SK-N-DZ (cell line): ENCODE measurements at places on chromosomes 16 and 17.

GRCh38 chr16:62100651-62101050 lies 64.4 kb upstream of the CDH8 start:
- no peak for DNase-seq

DNA sequence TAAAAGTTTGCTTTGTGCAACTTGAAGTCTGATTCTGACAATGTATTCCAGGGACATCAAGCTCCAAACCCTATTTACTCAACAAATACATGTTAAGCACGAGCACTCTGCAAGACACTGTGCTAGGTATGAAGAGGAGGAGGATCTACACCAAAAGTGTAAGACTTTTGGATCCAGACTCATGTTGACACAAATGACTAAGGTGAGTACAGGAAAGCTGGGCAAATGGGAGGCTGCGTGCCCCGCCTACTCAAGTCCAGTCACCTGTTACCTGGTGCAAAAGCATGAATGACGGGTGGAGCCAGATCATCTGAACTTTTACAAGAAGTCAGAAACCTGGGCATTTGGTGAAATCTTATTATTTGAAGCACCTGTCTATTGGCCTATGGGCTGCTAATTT lies 120.7 kb downstream of the ABCC12 start:
- no peak for DNase-seq

DNA sequence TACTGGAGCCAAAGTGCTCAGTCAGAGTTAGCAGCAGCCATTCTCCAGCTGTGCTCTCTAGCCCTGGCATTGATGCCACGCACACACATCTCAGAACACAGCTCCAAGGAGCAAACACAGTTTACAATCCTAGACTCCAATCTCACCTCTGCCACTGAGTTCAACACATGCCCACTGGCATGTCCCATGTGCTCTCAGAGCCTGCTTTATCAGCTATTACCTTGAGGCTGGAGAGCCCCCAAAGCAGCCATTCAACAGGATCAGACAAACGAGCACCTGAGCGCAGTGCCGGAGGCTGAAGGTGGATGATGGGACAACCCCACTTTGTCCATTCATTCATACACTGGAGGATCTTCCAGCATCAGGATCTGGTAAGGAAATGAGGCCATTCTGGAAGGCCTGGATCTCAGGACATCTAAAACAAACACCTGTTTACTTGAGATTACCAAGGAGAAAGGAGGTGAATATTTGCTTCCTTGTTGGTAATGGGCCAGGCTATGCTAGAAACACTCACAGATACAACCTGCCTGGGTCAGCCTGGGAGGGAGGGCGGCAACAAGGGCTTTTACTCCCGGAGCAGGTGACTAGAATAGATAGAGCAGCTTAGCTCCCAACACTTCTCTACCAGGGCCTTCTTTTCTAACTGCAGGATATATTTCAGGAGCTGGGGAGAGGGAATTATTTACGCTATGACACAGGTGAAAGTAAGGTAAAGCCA lies 25.4 kb downstream of the RANBP10 start:
- DNase-seq, result no peak

DNA sequence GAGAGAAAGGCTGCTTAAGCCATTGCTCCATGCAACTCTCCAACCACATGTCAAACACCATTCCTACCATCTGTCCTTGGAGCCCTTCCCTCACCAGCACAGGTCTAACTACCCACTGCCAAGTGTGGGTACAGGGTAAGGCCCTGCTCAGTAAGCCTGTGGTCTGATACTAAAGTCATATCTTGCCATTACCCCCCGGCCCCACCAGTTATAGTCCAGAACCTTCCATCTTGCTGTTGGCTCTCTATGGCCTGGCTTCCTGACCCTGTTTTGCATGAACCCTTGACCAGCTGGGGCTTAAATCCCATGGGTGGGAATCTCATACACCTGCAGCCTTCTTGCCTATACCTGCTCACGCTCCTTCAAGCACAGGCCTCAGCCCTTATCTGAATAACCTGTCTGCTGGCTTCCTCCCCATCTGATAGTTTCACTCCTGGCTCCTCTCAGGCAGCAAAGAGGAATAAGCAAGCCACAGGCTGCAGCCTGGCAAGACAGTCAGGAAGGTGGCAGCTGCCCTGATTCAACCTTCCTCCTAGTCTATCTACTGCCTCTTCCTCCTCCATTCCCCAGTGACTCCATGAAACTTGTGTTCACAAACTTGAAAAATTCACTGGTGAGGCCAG lies 64.1 kb downstream of the ZFHX3 start:
- no peak for DNase-seq

- no peak for DNase-seq
These were observed 221.0 kb downstream of the CCDC182 start for GRCh38 chr17:57523926-57524632.

DNA sequence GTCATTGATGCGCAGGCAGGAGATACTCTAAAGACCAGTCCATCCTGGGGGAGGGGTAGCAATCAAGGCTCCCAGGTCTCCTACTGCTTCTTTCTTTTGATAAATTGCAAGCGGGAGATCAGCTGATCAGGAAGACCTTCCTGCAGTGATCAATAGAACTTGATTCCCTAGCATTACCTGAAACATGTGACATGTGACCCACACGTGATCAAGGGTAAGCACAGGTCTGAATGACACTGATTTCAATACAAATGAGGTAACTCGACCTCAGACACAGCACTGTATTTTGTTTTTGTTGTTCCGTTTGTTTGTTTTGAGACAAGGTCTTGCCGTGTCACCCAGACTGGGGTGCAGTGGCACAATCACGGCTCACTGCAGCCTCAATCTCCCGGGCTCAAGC lies 39.6 kb upstream of the MLYCD start:
- no peak for DNase-seq

GRCh38 chr16:57981636-57982035 lies 10.7 kb upstream of the CNGB1 start:
- DNase-seq, result no peak

- no peak for DNase-seq
These were observed 22.7 kb downstream of the YWHAE start for GRCh38 chr17:1377334-1377733.

DNA sequence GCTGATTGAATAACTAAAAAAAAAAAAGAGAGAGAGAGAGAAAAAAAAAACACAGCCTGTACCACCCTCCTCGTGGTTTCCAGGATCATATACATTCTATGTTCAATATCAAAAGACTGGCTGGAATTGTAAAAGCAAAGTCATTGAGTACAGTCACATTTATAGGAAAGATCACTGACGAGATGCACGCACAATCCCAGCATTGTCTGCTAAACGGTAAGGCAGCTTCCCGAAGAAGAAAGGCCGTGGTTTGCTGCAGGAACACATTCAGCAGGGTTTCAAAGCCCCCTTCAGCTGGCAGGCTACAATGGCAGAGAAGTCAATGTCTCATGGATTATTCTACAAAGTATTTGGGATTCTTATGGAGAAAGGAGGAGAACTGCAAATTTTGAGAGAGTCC lies 9.3 kb downstream of the NQO1 start:
- DNase-seq, result no peak

GRCh38 chr16:1010251-1010650 lies 28.7 kb downstream of the SOX8 start:
- no peak for DNase-seq

GRCh38 chr17:75032720-75033280 lies 14.0 kb downstream of the ATP5PD start:
- peak; percentile 38 for DNase-seq

DNA sequence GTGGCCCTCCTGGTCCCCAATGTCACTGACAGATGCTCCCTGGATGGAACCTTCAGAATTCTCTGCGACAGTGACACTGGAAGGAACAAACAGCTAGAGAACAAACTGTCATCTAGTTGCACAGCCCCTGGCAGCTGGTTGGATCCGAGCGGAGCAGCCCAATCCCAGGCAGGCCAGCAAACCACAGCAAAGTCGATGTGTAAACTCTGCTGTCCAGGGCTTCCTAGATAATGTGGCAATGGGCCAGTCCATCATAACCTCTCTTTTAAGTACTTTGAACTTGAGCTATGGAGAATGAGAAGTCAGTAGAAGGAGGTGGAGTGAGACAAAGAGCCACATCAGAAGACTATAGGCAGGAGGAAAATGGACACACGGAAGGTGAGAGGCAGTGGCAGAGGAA lies 323.0 kb downstream of the CBLN1 start:
- no peak for DNase-seq

GRCh38 chr17:13921841-13922776 lies 147.2 kb upstream of the COX10 start:
- DNase-seq, result no peak

GRCh38 chr17:36937959-36938565 lies 787 bp downstream of the LHX1 start:
- DNase-seq, result no peak

DNA sequence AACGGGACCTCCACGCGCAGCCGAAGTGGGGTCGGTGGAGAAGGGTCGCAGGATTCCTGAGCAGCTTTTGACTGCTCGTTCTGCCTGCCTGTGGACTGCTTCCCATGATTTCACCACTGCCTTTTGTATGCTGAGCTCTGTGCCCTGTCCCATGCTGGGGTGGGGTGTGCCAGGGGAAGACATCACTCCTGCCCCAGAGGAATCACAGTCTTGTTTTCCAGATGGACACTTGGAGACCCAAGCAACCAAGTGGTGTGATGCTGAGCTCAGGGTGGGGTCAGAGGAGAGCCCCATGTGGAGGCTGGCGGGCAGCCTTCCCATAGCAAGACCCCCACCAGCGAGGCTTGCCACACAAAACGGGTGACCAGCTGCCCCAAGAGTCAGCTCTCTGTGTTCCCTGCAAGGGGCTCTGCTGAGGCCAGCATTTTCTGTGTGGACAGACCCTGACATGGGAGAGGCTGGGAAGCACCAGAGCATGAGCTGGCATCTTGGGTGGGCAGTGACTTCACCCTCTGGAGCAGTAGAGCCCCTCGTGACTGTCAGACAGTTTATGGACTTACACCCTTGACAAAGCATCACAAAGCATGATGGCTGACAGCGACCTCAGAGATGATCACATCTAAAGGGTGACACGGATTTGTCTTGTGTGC lies 111.9 kb downstream of the GNAO1 start:
- no peak for DNase-seq

DNA sequence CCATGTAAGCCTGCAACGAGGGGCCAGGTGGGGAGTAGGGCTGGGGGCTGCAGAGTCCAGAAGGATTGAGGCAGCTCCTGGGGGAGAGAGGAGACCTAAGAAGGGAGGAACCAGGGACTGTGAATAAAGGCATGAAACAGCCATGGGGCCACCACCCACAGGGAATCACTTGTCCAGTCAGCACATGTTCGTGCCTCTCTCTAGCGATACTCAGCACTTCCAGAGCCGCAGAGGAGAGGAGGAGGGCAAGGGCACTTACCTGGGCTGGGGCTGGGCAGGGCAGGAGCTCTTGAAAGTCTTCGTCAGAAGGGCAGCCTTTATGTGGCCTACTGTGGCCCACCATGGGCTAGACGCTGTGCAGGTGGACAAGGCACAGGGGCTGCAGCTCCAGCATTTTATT lies 24.2 kb downstream of the CACNA1G start:
- DNase-seq, result no peak

DNA sequence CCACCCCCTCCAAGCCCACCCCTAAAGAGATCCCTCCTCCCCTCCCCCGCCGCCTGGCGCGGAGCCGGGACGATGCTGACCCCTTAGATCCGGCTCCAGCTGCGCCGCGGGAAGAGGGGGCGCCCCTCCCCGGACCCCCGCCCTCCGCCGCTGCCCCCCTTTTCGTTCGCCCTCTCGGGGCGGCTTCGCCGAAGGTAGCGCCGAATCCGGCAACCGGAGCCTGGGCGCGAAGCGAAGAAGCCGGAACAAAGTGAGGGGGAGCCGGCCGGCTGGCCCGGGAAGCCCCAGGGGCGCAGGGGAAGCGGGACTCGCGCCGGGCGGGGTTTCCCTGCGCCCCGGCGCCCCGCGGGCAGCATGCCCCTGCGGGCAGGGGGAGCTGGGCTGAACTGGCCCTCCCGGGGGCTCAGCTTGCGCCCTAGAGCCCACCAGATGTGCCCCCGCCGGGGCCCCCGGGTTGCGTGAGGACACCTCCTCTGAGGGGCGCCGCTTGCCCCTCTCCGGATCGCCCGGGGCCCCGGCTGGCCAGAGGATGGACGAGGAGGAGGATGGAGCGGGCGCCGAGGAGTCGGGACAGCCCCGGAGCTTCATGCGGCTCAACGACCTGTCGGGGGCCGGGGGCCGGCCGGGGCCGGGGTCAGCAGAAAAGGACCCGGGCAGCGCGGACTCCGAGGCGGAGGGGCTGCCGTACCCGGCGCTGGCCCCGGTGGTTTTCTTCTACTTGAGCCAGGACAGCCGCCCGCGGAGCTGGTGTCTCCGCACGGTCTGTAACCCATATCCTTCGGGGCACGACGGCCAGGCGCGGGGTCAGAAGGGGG lies 623 bp downstream of the CACNA1G start:
- no peak for DNase-seq

GRCh38 chr16:56988948-56989945 lies at the start of gene NLRC5:
TSS of gene NLRC5 (plus strand) at chr16:56989557. CDS start at chr16:57020713, 31,156 bp downstream.
- DNase-seq, result peak; percentile 48

DNA sequence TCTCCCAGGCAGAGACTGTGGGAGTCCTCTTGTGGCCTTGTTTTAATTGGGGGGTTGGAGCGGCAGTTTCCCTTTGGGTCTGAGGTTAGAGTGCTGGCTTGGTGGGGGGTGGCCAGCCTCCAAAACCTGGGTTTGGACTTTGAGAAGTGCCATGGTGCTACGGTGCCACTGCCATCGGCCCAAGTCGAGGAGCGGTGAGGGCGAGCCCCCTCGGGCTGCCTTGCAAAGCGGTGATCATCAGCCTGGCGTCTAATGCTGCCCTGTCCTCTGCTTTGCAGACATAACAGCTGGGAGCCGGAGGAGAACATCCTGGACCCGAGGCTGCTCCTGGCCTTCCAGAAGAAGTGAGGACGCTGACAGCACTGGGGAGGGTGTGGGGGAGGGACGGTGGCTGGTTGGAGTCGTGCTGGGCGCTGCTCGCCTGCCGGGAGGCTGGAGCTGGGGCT lies 1.2 kb downstream of the CBX2 start:
- DNase-seq, result no peak

DNA sequence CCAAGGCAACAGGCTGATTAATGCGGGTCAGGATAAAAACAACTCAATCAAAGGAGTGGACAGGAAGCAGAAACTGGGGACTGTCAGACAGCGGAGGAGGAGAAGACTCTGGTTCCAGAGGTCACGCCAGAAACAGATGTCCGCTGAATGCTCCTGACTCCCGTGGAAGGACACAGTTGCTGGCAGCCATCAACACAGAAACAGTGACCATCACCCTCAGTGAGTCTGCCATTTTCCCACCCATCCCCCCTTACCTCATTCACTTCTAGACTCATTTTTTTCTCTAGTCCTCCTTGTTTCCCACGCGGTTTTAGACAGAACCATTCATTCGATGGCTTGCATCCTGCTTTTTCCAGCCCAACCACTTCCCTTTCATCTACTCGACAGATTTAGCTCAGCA lies 40.9 kb downstream of the DHRS7C start:
- DNase-seq, result no peak

DNA sequence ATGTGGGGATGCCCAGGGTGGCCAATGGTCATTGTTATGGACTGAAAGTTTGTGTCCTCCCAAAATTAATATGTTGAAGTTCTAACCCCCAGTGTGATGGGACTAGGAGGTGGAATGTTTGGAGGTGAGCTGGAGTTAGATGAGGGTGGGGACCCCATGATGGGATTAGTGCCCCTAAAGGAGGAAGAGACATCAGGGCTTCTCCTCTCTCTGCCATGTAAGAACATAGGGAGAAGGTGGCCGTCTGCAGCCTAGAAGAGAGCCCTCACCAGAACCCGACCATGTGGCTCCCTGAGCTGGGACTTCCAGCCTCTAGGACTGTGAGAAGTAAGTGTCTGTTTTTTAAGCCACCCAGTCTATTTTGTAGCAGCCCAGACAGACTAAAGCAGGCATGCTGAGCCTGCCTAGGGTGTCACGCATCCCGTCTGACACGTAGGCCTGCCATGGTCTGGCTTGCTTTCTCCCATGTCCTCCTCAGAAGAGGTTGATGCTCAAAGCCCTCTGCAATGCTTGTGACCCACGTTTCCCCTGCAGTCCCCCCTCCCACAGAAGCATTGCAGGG lies 4.0 kb upstream of the PRPSAP1 start:
- no peak for DNase-seq

GRCh38 chr16:27698266-27698665 lies 148.3 kb downstream of the KATNIP start:
- DNase-seq, result no peak
